Caki2 (cell line): ENCODE measurements at places on chromosomes 16 and 17.

GRCh38 chr16:54503856-54504219 lies 217.3 kb upstream of the IRX3 start:
- no peak for DNase-seq

DNA sequence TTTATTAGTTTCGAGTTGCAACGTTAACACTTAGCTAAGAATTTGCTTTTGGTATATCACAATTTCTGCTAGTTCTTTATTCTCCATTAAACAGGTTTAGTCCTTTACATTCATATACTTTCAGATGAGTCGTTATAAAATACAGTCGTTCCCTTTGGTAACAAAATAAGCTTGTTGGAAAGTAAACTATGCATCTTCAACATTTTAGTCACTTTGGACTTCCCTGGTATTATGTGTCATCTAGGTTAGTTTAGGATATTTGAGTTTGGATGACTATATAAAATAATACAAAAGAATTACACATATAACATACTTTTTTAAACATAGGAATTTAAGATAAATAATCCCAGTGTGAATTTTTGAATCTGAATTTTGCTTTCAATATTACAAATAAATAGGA lies 351.5 kb downstream of the BCAS3 start:
- no peak for DNase-seq

- no peak for DNase-seq
Observed at GRCh38 chr16:17496891-17497290, 26.1 kb upstream of the XYLT1 start.

GRCh38 chr16:63129411-63130125 lies 1093.3 kb upstream of the CDH8 start:
- no peak for DNase-seq

- DNase-seq = peak; percentile 17
Observed at GRCh38 chr16:83928341-83929055, 24.5 kb upstream of the OSGIN1 start.

- no peak for DNase-seq
Observed at GRCh38 chr16:74046524-74046923, 250.1 kb upstream of the PSMD7 start.

DNA sequence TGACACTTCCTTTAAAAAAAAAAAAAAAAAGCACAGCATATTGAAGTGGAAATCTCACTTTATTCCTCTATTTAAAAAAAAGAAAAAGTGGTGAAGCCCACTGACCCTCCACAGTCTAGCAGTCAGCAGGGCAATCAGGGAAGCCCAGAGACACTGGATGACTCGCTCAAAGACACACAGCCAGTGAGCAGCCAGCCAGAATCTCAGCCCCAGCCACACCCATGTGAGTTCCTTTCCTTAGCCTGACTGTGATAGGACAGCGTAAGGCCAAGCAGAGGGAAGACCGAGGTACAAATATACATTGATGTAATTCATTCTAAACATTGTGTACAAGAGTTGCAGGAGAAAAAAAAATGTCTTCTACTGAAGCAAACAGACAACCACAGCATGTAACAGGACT lies 22.5 kb downstream of the XPO6 start:
- no peak for DNase-seq

- DNase-seq = no peak
Observed at GRCh38 chr16:11245988-11246387, 10.0 kb downstream of the SOCS1 start.

DNA sequence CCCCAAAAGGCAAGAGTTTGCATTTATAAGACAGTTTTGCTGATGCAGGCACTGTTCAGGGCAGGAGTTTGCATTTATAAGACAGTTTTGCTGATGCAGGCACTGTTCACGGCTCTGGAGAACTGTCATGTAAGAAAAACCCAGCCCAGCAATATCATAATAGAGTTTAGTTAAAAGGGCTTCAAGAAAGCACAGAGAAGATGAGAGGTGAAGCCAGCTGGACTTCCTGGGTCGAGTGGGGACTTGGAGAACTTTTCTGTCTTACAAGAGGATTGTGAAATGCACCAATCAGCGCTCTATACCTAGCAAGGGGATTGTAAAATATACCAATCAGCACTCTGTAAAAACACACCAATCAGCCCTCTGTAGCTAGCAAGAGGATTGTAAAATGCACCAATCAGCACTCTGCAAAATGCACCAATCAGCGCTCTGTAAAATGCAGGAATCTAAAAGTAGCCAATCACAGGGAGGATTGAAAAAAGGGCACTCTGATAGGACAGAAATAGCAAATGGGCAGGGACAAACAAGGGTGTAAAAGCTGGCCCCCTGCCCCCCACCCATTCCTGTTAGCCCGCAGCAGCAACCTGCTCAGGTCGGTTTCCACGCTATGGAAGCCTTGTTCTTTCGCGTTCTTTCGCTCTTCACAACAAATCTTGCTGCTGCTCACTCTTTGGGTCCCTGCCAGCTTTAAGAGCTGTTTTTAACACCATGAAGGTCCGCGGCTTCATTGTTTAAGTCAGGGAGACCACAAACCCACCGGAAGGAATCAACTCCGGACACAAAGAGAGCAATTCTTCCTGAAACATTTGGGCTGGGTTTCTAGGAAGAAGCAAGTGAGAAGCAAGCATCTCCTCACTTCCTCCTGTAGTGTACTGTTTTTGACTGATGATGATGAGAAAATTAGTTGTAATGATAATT lies 1.8 kb upstream of the CBX1 start:
- peak; percentile 25 for DNase-seq

GRCh38 chr17:146546-146945 lies 9.2 kb downstream of the SCGB1C2 start:
- DNase-seq = no peak

DNA sequence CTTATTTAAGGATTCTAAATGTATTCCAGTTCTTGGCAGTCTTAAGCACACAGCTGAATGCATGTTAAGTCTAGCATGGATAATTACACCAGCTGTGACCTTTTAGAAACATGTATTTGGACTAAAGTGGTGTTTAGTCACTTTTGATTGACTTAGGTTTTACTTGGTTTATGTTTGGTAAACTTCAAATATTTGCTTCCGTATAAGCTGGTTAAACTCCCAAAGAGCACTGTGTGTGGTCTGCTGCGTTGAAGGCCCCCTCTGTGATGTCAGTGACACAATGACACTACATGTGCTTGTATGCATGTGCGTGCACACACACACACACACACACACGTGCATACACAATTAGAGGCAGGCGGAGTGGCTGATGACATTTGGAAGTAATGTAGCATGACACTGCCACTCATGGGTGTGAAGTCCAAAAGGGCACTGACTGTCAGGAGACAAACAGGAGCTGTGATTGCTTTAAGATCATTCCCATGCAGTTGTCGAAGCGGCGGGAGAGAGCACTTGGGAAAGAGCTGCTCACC lies 156.1 kb upstream of the CDH13 start:
- DNase-seq = no peak

DNA sequence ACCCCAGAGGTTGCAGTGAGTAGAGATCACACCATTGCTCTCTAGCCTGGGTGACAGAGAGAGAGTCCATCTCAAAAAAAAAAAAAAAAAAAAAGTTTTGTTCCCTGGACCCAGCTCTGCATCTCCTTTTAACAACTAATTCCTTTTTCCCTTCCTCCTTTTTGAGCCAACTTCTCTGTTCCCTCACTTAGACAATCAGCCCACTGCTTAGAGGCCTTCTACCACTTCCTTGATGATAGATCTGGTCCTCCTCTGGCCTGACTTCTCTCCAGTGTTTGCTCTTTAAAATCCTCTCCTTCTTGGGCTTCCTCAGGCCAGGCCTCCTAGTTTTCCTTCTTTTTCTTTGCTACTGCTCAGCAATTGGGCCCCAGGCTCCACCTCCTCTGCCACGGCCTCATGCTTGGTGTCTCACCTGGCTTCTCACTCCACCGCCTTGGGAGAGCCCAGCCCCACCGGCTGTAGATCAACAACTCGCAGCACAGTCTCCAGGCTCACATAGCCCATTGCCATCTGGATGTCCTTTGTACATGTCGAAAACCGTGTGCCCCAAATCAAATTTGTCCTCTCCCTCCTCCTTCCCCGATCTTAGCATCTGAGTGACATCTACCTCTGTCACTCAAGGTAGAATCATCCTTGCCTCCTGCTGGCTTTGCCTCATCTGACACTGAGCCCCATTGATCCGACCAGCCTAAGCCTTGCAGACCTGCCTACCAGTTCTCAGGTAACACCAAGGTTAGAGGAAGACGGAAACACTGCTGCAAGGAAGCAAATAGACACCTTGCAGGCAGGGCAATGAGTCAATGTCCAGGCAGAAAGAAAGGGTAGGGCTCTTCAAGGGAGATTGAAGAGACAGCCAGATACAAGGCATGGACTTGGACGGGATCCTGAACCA lies 17.4 kb downstream of the ARHGAP27 start:
- no peak for DNase-seq

DNA sequence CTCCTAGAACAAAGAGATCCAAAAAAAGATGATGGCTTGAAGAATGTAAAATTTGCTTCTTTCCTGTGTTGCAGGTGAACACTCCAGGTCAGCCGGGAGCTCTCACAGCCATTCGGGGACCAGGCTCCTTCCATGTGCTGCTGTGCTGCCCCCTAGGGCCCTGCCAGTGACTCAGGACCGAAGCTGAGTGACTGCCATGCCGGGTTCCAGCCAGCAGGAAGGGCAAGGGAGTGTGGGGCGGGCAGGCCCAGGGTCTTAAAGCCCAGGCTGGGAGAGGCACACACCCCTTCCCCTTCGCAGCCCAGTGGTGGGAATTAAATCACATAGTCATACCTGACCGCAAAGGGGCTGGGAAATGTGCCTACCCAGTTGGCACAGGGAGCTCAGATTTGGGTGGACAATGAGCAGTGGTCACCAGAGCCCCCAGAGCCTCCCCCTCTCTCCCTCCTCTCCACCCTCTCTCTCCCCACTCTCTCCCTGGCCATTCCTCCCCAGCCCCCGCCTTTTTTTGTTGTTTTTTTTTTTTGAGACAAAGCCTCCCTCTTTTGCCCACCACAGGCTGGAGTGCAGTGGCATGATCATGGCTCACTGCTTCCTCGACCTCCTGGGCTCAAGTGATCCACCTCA lies 11.5 kb downstream of the EPOP start:
- peak; percentile 52 for DNase-seq

- DNase-seq = no peak
Observed at GRCh38 chr17:56497132-56497531, 96.4 kb upstream of the NOG start.

- no peak for DNase-seq
Observed at GRCh38 chr16:27237219-27238015, 31.2 kb downstream of the NSMCE1 start.

DNA sequence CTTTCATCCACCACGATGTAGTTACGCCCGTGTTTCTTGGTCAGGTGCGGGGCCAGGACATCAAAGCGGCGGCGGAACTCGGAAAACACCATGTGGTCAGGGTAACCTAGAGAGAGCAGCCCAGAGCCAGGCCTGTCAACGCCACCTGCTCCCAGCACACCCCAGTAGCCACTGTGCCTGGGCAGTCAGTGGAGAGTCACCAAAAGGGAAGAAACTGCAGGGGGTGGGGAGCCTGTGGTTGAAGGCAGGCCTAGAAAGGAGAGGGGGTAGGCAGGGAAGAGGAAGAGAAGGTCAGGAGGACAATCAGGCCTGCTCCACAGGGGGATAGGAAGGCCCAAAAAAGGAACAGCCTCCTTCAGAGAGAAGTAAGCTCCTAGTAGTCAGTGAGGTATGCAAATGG lies 64.1 kb downstream of the PIPOX start:
- no peak for DNase-seq

DNA sequence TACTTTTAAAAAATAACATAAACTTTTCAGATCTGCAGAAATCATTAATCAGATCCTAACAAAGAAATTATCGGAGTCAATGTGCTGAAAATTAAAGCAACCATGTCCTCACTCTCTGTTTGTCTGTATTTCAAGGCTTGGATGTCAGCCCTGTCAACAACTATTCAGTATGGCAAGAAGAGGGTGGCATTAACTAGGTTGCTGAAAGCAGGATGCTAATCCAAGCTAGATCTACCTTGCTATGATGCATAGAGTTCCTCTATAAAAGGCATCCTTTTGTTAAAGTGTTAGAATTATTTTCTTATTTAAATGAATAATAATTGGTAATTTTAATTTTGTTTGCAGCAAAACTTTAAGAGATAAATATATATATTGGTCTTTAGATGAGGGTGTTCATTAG lies 800.8 kb downstream of the CDH11 start:
- DNase-seq = no peak

DNA sequence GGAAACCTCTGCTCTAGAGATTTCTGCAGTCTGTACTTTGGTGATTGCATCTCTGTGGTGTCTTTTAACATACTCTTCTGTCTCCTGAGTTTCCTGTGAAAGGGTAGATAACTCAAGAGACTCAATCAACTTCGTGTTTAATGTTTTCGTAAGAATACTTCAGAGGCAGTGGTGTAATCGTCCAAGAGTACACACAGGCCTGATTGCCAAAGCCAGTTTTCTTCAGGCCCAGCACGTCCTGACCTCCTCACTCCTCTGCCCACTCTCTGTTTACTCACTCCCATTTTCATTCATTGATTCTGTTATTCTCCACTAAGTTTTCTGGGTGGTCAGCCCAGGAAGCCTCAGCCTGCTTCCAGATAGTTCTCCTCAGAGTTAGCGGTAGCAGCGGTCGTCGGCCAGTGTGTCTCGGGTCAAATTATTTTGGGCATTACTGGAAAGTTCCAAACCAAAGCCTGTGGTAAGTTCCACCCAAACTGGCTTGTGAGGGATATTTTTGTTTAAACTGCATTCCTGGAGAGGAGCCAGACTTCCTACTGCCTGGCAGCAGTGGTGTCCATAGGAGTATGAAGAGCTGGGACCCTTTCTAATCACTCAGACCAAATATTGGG lies 293.2 kb downstream of the WWOX start:
- DNase-seq = no peak

DNA sequence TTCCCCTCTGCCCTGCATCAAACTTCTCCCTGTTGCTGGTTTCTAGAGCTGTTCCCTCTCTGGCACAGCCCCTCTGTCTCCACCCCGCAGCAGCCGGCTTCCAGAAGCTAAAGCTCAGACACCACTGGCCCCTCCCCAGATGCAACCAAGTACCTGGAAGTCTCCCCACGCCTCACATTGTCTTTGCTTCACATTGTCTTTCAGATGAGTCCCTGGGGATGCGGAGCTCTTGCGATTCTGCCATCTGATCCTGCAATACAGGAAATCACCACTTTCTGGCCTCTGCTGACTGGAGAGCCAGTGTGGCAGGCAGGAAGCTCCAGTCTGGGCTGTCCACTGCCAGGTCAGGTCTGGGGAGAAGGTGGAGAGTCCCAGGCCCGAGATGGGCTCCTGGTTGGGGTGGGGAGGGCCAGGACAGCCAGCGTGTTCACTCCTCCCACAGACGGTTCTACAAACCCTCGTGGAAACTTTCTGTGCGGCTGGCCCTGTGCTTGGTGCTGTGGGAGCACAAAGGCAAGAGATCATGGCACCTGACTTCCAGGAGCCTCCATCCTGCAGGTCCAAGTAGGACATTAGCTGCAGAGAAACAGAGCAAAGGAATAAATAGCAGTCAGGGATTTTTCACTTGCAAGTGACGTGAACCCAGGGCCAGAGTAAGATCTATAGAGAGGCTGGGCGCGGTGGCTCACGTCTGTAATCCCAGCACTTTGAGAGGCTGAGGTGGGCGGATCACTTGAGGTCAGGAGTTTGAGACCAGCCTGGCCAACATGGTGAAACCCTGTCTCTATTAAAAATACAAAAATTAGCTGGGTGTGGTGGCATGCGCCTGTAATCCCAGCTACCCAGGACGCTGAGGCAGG lies 47.9 kb upstream of the MAP3K14 start:
- no peak for DNase-seq
